Osteocyte (in vitro differentiated cells): ENCODE measurements at places on chromosomes 12 and 14. TPM values are rescaled to one million over a fixed set of nuclear protein-coding genes. Genes with fewer than 3 reads are reported as not detected.

DNA sequence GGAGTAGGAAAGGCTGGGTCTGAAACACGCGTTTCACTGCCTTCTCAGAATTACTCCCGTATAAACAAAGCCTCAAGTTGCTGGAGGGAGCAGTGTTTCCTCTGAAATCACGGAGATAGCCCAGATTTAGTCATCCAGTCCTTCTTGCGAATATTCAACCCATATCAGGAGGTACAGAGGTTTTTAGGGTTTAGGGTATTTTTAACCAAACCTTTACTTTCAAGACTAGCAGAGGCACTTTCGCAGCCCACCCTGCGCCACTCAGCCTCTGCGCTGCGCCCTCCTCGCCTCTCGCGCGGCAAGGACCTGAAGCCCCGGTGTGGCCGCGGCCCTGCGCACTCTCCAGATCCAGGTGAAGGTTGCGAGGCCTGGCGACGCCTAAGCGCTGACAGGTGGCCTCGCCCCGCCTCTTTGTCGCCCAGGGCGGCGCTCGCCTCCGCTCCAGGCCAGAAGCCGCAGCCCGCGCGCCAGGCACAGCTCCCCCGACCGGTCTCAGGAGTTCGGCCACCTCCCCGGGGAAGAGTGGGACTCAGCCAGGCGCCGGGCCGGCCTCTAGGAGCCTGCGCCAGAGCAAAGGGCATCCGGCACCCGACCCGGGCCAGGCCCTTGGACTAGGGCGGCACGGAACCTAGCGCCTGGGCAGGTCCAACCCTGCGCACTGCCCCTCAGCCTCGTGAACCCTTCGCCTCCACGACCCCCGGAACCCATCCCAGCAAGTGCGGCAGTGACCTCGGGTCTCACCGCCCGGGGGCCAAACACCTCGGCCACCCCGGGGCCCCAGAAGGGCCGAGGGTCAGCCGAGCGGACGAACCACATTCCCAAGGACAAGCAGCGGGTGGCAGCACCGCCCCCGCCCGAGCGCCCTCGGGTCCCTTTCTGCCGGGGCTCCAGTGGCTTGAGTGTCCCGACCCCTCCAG is 1.8 kb upstream of the SAMD4A start:
- H3K27ac ChIP-seq, result peak overlapping the region; percentile 94
- H3K36me3 ChIP-seq, result no peaks in the 10 kb centered on the region
- H3K27me3 ChIP-seq, result peaks cover 3% of the 10 kb centered on the region

- DNase-seq, result no peak
- no peaks in the 10 kb centered on the region for H3K27me3 ChIP-seq
- H3K27ac ChIP-seq, result peak overlapping the region; percentile 65
- peaks cover 19% of the 10 kb centered on the region for H3K4me1 ChIP-seq
- peaks cover 5% of the 10 kb centered on the region for H3K36me3 ChIP-seq
Observed at GRCh38 chr12:14854586-14855183, 11.4 kb upstream of the ART4 start.

Gene OR6C2
- total RNA-seq, result not detected in 2 replicates

Gene C1QL4
- total RNA-seq, result 0.16 TPM in 1 of 2 replicates, not detected in the other

Gene KRT6C
- not detected in 2 replicates for total RNA-seq
